ENCODE measurements at places on chromosomes 11 and 22. TPM values are rescaled to one million over a fixed set of nuclear protein-coding genes. Genes with fewer than 3 reads are reported as not detected.

CCDC88B gene
- 1.3 TPM for polyA plus RNA-seq

ANO5 gene
- 3.6 TPM for polyA plus RNA-seq

ISX gene
- not detected for polyA plus RNA-seq

MMP10 gene
- polyA plus RNA-seq: not detected

FJX1 gene
- 56.3 TPM for polyA plus RNA-seq

SERHL2 gene
- 0.99 TPM for polyA plus RNA-seq

EFEMP2 gene
- polyA plus RNA-seq: 0.67 TPM

OR2AG1 gene
- not detected for polyA plus RNA-seq

SLC37A2 gene
- polyA plus RNA-seq: 0.12 TPM

MS4A12 gene
- polyA plus RNA-seq: not detected

TYR gene
- polyA plus RNA-seq: not detected

IFITM10 gene
- 0.50 TPM for polyA plus RNA-seq

OR5B17 gene
- polyA plus RNA-seq: not detected

MMP3 gene
- not detected for polyA plus RNA-seq

CRYAB gene
- not detected for polyA plus RNA-seq

TSKU gene
- polyA plus RNA-seq: 6.5 TPM

DDX10 gene
- polyA plus RNA-seq: 15.9 TPM

DCPS gene
- 6.4 TPM for polyA plus RNA-seq

SRPRA gene
- 24.9 TPM for polyA plus RNA-seq

TEF gene
- 4.1 TPM for polyA plus RNA-seq

PIH1D2 gene
- polyA plus RNA-seq: 12.2 TPM

TMEM45B gene
- not detected for polyA plus RNA-seq

FLRT1 gene
- 3.5 TPM for polyA plus RNA-seq

SUSD2 gene
- 0.36 TPM for polyA plus RNA-seq

RPLP2 gene
- polyA plus RNA-seq: 167 TPM

OLFML1 gene
- not detected for polyA plus RNA-seq

BEST1 gene
- polyA plus RNA-seq: 7.7 TPM

P2RY6 gene
- polyA plus RNA-seq: not detected

TSGA10IP gene
- polyA plus RNA-seq: 0.53 TPM
